Fibroblast of upper back skin (primary cell): ENCODE measurements at places on chromosomes 6 and 20.

- DNase-seq = no peak
Observed at GRCh38 chr6:2190661-2191389, 54.6 kb downstream of the GMDS start.

GRCh38 chr6:41073203-41073967 lies 611 bp downstream of the NFYA start:
- peak; percentile 81 for DNase-seq

DNA sequence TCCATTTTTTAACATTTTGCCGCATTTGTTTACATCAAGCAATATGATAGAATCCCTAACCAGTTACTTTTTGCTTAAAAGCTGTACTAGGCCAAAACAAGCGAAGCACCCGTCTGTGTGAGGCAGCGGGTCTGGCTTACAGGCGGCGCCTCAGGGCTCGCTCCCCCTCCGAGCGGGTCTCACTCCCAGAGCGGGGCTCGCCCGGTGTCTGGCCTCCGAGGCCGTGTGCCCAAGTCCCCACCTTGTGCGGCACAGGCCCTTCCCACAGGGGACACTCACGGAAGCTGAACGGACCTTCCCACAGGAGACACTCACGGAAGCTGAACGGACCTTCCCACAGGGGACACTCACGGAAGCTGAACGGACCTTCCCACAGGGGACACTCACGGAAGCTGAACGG lies 23.4 kb downstream of the ZBTB46 start:
- DNase-seq = no peak

- no peak for DNase-seq
Observed at GRCh38 chr6:55746473-55746872, 128.9 kb downstream of the BMP5 start.

- DNase-seq = no peak
Observed at GRCh38 chr6:4167123-4167522, 31.7 kb upstream of the ECI2 start.

DNA sequence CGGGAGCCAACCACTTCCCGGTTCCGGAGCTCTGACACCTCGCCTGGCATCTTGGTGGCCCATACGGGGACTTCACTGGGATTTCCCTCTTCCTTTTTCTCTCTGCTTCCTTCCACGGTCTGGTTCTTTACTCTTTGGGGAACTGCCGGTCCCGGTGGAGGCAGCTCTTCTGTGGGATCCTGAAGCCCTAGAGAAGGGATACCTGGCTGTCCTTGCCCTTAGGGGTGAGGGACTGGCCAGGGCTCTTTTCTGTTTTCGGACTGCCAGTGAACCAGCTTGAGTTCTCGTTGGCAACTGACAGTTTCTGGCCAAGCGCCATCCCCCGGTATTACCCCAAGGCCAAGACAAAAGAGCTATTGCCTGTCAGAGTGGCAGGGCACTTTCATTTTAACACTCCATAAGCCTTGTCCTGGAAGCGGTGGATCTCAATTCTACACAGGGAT lies 880 bp upstream of the CPXM1 start:
- DNase-seq = no peak

GRCh38 chr20:61497029-61497627 lies 245.1 kb downstream of the CDH4 start:
- DNase-seq = no peak

DNA sequence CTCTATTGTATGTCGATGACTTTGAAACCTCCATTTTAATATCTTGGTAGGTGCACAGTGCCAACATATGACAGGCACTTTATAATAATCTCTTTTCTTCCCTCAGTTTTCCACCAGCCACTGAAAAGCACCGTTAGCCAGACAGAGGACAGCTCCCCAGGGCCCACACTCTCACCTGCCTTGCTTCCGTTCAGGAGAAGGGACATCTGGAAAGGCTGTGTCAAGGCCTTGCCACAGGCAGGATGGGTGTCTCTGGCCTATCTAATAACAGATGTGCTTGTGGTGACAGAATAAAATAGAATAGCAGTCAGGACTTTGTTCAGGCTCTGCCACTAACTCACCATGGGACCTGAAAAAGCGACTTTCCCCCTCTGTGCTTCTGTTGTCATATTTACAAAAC lies 75.5 kb upstream of the CCDC167 start:
- no peak for DNase-seq

DNA sequence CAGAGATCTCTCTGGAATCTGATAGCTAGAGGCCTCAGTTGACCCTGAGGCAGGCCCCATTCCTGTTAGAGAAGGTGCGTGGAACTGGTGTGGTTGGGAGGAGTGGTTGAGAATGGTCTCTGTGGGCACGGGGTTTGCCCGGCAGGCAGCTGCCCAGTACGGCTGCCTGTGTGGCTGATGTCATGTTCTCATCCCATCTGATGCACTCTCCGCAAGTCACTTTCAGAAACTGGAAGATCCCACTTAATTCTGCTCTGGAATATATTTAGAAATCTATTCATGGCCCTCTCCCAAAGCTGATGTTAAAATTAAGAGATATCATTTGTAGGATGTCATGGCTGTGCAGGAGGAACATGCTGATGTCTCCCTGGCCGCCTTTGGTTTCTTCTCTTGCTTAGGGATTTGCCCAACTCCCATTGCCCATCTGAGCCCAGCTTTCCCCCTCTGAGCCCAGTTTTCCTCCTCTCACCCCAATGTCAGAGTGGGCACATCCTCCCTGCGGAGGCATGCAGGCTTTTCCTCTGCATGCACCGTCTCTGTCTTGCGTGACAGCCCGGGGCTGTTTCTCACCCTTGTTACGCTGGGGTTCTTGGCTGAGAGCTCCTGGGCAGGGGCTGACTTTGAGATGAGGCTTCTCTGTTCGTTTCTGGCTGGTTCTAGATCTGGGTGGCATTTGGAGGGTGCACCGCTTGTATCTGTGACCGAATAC lies 21.0 kb downstream of the PHACTR3 start:
- DNase-seq = no peak

GRCh38 chr6:138417493-138418117 lies 13.6 kb downstream of the HEBP2 start:
- DNase-seq = no peak

- peak; percentile 55 for DNase-seq
Observed at GRCh38 chr6:63844287-63844686, 208.7 kb downstream of the PHF3 start.

GRCh38 chr20:13638162-13638495 lies 603 bp downstream of the TASP1 start:
- no peak for DNase-seq

- DNase-seq = no peak
Observed at GRCh38 chr6:157830354-157831017, 7.4 kb downstream of the SNX9 start.

DNA sequence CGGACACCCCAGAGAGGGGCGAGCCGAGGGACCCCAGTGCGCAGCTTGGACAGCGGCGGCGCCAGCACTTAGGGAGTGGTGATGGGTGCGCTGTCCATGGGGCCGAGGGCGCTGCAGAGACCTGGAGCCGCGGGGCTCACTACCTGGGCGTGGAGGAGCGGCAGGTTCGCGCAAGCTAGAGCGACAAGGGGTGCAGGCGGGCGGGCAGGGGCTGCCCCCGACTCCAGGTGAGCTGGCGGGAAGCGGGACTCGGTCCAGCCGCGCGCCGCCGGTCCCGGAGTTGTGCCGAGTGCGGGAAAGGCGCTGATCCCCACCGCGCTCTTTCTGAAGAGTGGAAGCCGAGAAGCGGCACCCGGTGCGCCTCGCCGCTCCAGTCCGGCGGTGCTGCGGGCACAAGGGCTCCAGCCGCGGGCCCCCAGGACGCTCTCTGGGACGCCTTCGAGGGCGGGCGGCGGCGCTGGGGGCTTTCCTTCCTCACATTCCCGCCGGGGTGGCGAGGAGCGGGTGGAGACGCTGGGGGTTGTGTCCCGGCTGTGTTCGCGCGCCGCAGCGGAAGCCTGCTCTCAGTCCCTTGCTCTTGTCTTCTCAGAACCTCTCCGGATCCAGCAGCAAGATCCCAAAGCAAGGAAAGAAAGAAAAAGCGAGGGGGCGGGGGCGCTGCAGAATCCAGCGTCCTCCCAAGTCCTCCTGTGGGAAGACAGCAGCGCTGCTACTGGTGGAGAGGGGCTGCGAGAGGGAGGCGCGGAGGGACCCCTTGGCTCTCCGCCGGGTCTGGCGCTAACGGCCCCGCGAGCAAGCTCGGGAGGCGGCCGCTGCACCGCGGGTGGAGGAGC lies at the start of gene B3GAT2:
Gene B3GAT2, minus strand, starts transcription at position 610 of the 833 bp plus-strand sequence. CDS start 631 bp downstream, outside the sequence.
- no peak for DNase-seq

- DNase-seq = peak; percentile 86
Observed at GRCh38 chr6:75128878-75129570, 76.8 kb downstream of the COL12A1 start.

DNA sequence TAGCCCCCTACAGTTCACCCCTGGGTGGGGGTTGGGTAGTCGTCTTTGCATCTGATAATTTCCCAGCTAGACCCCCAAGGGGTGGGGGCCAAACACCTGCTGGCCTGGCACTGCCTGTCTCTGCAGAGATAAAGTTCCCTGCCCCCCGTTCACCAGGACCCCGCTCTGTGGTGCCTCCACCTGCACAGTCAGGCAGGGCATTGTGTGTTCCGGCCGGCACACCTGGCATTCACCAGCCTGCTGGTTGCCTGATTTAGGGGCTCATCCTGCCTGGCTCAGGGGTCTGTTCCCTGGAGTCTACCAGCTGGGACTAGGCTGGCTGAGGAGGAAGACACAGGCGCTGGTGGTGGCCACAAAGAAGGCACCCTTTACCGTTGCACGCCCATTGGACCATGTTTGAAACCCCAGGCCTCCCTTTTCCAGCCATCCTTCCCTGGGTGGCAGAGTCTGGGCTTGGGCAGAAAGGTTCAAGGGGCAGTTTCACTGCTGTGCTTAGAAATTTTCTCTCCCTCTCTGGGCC lies 30.8 kb upstream of the SCRT2 start:
- no peak for DNase-seq

- DNase-seq = peak; percentile 75
Observed at GRCh38 chr6:52573295-52573694, 3.6 kb downstream of the TRAM2 start.

DNA sequence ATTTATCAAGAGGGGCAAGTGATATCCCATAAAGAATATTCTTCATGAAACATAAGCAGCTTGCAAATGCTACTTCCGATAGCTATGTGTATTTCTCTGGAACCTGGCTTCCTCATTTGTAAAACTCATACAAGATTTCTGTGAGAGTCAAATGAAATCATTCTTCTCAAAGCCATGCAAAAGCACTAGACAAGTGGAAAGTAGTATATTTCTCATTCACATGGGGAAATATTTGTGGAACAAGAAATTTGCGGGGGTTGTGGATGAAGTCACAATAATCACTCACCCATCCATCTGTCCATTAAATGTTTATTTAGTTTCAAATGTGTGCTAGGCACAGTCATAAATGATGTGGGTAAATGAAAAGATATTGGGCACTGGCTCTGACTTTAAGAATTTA lies 150.5 kb downstream of the IPCEF1 start:
- no peak for DNase-seq

- no peak for DNase-seq
Observed at GRCh38 chr20:33676652-33677645, 2.7 kb upstream of the NECAB3 start.

DNA sequence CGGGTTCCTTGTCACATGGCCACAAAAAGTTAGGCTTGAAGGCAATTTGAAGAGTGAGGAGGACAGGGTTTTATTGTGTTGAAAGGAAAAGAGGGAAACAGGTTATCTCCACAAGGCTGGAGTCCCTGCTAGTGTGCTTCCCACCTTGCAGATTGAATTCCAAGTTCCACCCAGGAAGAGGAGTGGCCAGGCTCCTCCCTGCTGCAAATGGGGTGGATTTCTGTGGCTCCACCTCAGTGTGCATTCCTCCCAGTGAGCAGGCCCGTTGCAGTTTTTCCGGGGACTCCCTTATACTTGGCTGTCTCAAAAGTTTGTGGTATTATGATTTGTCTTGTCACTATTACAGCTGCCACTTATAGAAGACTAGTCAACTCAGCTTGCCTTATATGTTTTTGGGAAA lies 281.8 kb upstream of the PLCB4 start:
- DNase-seq = no peak
